AG04449 (cell line): ENCODE measurements at places on chromosomes 5 and 9.

- no peak for DNase-seq
These were observed 80.9 kb downstream of the HMHB1 start for GRCh38 chr5:143892908-143893307.

GRCh38 chr9:98049288-98050072, 7.1 kb upstream of the NANS start:
- no peak for DNase-seq

DNA sequence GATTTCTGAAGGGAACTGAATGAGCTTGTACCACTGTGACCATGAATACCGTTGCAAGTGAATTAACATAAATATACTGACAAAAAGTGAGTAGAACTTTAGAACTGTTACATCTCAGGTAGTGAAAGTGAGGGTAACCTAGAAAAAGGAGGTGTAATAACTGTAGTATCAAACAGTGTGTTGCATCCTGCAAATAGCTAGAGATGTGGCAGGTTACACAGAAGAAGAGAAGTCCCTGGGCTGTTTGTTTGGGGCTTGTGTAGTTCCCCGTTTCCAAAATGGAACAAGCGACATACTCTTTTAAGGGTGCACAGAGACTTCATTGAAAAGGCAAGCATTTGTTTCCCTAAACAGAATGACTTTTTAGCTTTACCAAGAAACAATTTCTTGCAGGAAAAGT, 214.8 kb downstream of the NR3C1 start:
- no peak for DNase-seq

- DNase-seq: no peak
These were observed 78.6 kb downstream of the GOLM1 start for GRCh38 chr9:86020731-86021130.

GRCh38 chr5:152142840-152143469, 218.3 kb upstream of the GLRA1 start:
- peak; percentile 2 for DNase-seq

GRCh38 chr5:140109759-140110645, 3.9 kb upstream of the PURA start:
- DNase-seq: no peak

- no peak for DNase-seq
These were observed 405.9 kb downstream of the TLE4 start for GRCh38 chr9:79977510-79978197.

DNA sequence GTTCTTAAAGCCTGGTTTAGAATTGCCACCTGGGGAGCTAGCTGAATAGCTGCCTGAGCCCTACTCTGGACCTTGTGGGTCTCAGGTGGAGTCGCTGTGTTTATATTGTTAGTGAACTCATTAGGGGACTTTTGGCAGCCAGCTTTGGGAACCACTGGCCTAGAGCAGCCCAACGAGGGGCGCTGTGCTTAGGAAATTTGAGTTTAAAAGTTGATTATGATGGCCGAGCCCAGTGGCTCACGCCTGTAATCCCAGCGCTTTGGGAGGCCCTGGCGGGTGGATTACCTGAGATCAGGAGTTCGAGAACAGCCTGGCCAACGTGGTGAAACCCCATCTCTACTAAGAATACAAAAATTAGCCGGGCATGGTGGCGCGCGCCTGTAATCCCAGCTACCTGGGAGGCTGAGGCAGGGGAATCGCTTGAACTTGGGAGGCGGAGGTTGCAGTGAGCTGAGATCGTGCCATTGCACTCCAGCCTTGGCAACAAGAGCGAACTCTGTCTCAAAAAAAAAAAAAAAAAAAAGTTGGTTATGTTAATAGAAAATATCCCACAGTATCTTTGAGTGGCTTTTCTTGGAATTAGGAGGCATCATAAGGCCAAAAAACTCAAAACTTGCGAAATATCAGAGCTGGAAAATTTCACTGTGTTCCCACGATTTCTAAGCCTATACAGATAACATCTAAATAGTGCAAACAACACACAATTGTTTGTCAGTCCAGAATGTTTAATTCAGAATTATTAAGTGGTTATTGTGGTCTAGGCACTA, 809 bp downstream of the MCCC2 start:
- no peak for DNase-seq

DNA sequence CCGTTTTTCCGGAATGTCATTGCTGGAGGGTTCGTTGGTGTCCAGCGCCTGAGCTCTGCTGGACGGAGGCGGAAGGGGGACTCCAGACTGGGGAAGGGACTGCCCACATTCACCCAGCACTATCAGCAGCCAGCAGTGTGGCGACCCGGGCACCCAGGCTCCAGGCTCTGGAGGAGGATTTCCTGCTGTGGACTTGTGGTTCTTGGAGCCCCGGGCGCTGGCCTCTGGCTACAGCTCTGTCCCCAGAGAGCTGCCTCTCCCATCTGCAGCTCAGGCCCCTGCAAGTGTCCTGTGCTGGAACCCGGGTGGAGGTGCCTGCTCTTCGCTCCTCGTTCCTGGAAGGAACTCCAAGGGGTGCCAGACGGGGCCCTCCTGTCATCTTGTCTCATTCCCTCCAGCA, 152.6 kb downstream of the RGS3 start:
- no peak for DNase-seq

GRCh38 chr5:168275940-168276339, 15.5 kb upstream of the WWC1 start:
- no peak for DNase-seq

- no peak for DNase-seq
These were observed 536 bp upstream of the SLC6A7 start for GRCh38 chr5:150189326-150189725.

DNA sequence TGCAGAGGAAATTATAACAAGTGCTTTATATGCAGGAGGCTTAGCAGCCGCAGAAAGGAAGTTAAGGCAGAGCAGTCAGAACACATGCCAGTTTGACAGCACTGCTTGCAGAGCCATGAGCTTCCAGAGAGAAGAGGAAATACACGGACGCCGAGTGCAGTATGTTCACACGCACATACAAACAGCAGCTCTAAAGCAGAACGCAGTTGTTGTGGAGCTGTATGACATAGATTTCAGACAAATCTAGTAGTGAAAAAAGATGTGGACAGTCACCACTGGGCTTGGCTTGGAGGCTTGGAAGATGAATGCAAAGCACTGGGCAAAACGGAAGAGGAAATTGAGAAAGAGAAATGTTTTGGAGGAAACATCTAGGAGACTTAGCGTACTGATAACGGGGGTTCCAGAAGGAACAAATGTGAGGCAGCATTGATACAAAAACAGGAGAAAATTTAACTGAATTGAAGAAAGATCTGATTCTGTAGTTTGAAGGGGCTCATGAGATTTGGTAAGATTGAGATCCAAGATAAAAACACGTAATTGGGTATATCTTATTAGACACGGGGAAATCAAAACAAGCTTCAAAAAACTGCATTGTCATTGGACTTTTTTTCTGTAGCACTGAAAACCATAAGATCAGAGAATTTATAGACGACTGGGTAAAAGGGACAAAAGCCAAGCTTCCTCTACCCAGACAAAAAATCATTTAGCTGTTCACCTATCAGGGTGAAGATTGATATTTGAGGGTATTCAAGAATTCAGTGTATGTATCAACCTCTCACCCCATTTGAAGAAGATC, 19.6 kb upstream of the ROPN1L start:
- no peak for DNase-seq

- no peak for DNase-seq
These were observed 49.1 kb upstream of the ANKRD55 start for GRCh38 chr5:56282216-56282615.

DNA sequence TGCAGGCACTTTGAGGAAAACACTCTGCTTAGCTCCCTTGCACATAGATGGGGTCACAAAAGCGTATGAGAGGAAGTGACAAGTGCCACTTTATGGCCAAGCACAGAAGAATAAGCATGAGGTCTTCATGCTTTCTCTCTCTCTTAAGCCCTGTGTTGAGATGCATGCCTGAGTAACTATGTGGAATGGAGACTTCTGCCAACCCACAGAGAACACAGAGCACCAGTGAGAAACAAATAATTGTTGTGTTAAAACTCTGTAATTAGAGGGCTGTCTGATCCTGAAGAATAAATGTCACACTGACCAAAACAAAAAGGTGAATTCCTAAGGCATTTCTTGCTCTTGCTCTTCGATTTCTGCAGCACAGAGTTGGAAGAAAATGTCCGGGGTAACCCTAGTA, 488.5 kb downstream of the CTNND2 start:
- DNase-seq: no peak

DNA sequence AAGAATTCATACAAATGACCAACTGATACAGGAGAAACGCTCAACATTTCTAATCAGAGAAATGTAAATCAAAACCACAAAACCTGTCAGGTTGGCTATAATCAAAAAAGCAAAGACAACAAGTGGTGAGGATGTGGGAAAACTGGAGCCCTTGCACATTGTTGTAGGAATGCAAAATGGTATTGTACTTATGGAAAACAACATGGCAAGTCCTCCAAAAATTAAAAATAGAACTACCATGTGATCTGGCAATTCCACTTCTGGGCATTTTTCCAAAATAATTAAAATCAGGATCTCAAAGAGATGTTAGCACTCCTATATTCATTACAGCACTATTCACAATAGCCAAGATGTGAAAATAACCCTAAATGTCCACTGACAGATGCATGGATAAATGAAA, 76.1 kb downstream of the FNIP1 start:
- no peak for DNase-seq

DNA sequence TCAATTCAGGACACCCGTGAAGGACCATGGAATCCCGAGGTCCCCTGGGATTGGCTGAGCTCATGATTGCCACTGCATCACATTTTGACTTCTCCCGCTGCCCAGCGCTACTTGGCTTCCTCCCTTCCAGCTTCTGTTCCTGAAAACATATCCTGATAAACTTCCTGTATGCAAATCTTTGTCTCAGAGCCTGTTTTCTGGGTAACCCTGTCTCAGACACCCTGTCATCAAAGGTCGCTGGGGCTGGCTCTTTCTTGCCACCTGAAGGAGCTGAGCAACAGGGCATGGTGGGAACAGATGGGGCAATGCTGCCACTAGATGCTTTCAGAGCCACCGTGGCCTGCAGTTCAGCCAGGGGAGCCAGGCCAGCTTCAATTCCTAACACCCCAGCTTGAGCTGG, 154.3 kb upstream of the TBC1D2 start:
- no peak for DNase-seq

DNA sequence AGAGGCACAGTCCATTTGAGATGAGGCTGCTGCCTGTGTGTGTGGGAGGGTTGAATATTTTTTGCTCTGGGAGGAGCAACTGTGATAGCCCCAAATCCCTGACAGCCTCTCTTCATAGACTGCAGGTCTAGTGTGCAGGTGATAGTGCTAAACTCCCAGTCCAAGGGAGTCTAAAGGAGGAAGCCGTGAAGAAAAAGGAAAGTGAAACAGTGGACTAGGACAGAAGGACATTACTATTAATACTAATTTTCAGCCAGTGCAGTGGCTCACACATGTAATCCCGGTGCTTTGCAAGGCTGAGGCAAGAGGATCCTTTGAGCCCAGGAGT, 295.0 kb downstream of the PDE4D start:
- DNase-seq: no peak

DNA sequence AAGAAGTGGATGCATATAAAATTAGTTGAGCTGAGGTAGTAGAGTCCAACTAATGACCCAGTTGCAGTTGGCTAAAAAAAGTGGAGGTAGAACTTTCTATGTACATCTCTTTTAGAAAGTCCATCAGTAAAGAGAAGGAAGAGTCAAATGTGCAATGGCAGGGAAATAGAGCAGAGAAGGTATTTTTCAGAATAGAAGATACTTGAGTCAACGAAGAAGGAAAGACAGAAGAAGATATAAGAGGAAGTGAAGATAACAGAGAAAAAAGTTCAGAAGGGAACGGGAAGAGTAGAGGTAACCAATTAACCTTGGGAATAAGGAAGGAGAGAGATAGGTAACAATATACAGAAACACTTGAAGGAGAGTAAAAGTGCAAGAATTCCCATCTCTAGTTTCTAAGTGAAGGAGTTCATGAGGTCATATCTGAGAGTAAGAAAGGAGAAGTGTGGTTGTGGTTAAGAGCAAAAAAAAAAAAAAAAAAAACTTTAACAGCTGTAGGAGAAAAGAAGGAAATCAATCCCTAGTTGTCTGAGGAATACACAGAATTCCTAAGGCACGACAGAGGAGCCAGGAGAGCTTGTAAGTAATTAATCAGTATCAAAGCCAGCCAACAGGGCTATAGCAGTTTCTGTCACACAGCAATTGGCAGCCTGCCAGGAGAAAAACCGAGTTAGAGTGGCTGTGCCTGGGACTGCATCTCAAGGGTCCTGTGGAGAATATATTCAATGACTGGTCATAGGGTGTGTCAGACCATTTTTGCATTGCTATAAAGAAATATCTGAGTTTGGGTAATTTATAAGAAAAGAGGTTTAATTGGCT, 61.0 kb downstream of the ARL15 start:
- DNase-seq: no peak

- no peak for DNase-seq
These were observed 72.3 kb downstream of the C9orf153 start for GRCh38 chr9:86187121-86187520.

DNA sequence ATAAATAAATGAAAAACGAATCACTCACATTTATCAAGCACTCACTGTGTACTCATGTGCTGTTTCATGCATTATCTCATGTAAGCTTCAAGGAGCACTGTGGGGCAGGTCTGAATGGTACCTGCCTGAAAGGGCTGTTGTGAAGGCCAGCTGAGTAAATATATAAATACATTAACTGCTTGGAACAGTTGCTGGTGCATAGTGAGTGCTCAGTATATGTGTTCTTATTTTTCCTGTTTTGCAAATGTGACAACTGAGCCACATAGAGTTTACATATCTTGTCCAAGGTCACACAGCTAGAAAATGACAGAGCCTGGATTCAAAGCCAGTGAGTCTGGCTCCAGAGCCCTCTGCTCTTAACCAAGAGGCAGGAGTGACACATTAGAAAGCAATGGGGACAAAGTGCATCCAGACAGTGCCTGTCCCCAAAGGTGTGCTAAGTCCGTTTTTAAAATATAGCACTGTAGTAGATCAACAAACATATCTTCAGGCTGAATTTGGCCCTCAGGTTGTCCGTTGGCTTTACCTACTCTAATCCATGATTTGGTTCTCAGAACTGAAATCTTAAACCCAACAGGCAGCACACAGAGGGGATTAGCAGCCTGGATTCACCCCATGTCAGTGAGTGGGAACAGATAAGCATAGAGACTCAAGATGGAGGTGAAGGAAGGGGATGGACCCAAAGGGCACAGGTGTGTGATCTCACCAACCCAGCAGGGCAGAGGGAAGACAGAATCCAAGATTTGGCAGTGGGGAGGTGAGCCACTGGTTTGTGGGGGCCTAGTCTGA, 70.8 kb downstream of the WWC1 start:
- DNase-seq: no peak

- DNase-seq: no peak
These were observed 2300.3 kb downstream of the MAT2B start for GRCh38 chr5:165805756-165806155.

DNA sequence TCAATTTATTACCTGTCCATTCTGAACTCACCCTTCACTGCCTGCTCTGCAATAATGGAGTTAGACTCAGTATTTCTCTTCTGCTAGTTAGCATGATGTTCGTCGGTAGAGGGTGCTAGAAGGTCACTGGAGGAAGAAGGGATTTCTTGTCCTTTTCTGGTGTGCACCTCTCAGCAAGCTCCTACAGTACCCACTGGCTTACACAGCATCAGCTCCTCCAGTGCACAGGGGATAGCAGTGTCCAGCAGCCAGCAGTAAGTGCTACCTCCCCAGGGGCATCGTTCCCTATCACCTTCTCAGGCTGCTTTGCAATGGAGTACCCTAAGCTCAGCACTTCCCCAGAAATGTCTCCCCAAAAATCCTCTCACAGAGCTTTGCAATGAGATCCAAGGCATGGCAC, 45.9 kb upstream of the APC start:
- DNase-seq: no peak

GRCh38 chr9:133148199-133149129, 15.2 kb downstream of the GBGT1 start:
- DNase-seq: no peak
